ENCODE measurements at places on chromosomes 7 and 10. TPM values are rescaled to one million over a fixed set of nuclear protein-coding genes. Genes with fewer than 3 reads are reported as not detected.

DNA sequence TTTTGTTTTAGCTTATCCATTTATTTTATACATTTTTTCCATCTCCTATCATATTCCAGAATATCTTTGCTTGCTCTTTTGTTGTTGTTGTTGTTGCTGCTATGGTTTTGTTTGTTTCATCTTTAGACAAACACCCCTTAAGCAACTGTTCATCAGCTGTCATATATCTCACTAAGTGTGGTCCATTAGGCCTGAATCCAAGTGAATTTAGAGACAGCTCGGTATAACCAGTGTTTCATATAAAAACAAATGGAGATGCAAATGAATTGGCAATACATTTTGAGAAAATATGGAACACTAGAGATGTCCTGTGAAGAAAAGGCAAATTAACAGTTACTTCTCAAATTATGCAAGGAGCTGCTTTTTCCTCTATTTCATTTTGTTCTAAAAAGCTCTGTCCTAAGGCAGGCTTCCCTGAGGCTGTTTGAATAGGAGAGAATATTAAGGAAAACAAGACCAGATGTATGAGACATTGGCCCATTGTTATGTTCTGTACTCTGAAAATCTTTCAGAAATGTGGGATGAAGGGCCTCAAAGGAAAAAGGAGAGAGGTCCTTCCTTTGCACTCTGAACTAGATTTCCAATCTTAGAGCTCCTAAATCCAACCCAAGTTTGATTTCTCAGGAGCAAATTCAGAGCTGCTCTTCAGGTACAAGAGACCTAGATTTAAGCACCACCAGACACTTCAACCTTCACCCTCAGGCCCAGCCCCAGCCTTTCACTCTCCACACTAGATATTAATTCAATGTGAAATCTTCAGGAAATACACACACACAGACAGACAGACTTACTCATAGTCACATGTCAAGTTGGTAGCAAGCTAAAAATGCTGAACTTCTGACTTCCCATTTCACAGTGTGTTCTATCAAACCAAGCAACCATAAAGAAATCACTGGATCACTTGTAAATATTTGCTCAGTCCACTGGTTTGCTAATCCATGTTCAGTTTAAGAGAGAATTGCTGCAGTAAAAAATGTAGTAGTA is 5.4 kb downstream of the TFEC start:
- no peak for DNase-seq
- peak overlapping the region; percentile 60 for H3K27ac ChIP-seq

- H3K36me3 ChIP-seq: no peaks in the 10 kb centered on the region
- no peak for DNase-seq
- H3K4me3 ChIP-seq: no peak overlapping the region
- H3K27me3 ChIP-seq: no peaks in the 10 kb centered on the region
These were observed 316.8 kb upstream of the STEAP1 start for GRCh38 chr7:89837515-89837914.

GRCh38 chr10:71486484-71487114 is 89.9 kb downstream of the CDH23 start:
- no peak for DNase-seq
- no peaks in the 10 kb centered on the region for H3K36me3 ChIP-seq
- H3K27me3 ChIP-seq: no peaks in the 10 kb centered on the region
- no peak overlapping the region for H3K27ac ChIP-seq
- no peaks in the 10 kb centered on the region for H3K4me1 ChIP-seq
- no peak overlapping the region for H3K4me3 ChIP-seq

DNA sequence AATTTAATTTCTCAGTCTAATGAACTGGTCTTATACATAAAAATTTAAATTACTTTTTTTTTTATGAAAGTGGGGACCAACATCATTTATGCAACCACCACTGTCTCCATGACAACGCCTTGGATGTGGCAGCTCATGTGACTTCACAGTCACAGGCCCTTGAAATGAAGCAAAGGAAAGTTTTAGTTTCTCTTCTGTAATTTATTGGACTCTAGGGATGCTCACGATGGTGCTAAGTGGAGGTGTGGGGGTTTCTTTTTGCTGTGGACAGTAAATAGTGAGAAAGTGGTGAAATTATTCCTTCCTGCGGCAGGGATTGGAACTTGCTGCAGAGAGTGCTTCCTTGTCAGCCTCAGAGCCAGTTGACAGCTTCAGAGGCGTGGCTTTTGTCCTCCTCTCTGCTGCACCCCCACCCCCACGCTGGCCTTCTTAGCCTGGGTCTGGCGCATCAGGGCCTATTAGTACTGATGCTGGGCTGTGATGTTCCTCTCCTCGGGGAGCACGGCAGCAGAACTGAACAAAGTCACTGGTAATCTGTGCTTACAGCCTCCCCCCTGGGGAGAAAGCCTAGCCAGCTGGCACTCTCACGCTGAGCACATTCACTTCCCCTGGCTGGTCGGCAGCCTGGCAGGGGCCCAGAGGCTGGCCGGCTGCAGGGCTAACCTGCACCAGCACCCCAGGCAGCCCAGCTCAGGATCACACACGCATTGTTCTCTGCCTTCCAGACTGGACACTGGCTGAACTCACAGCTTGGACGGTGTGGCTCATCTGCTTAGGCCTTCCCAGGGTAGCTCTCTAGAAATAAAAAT is 517.5 kb upstream of the GALNT17 start:
- H3K36me3 ChIP-seq: no peaks in the 10 kb centered on the region
- no peaks in the 10 kb centered on the region for H3K27me3 ChIP-seq
- no peak overlapping the region for H3K4me3 ChIP-seq
- no peaks in the 10 kb centered on the region for H3K4me1 ChIP-seq
- no peak for DNase-seq
- no peak overlapping the region for H3K27ac ChIP-seq

DNA sequence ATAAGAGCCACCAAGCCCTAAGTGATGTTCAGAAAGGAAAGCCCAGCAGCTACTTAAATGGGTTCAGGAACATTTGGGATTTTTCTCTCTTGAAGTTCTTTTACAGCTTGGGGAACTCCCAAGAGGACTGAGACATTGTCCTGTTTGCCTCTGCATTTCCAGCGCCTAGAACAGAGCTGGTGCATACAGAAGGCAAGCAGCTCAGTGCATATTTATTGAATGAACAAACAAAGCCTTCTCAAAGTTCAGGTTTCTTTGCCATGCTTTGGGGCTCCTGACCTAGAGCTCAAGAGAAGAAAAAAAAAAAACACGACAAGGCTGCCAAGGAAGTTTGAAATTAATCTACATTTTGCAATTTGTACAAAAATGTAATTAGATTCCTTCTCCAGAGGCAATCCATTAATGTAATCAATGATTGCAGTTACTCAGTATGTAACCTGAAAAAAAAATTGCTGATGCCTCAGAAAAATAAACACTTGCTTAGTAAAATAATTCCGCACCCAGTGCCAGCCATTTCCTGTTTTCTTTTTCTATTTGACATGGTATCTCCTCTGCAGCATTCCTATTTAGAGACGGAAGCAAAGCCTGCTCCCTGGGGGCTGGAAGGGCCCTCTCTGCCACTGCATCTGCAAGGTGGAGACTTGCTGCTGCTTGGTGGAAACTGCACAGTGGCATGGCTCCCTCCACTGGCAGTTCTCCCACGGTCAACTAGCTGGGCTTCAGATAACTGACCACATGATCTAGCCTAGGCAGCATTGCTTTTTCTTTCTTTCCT is 157.3 kb downstream of the TMEM178B start:
- H3K4me3 ChIP-seq: no peak overlapping the region
- DNase-seq: no peak
- no peaks in the 10 kb centered on the region for H3K36me3 ChIP-seq
- no peaks in the 10 kb centered on the region for H3K27me3 ChIP-seq
- H3K4me1 ChIP-seq: no peaks in the 10 kb centered on the region

DNA sequence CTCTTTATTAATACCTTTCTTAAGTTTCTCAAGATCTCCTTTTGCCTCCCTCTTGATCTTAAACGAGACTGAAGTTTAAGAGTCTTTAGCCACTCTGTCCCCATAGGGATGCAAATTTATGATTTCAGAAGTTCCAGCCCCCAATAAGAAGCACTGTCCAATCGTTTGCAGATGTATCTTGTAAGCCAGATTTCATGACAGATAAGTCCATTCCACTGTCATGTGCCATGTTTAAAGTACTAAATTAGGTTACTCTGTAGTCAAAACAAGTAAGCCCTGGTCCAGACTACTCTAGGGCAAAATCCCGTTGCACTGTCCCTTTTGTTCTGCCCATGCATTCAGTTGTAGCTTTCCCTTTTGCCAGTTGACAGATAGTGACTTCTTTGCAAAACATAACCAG is 157.2 kb upstream of the KAT6B start:
- peaks cover 6% of the 10 kb centered on the region for H3K36me3 ChIP-seq
- no peaks in the 10 kb centered on the region for H3K27me3 ChIP-seq
- no peak overlapping the region for H3K4me3 ChIP-seq
- DNase-seq: no peak

- H3K36me3 ChIP-seq: no peaks in the 10 kb centered on the region
- no peaks in the 10 kb centered on the region for H3K27me3 ChIP-seq
- H3K4me1 ChIP-seq: peaks cover 58% of the 10 kb centered on the region
- no peak overlapping the region for H3K4me3 ChIP-seq
These were observed 8.6 kb downstream of the FBXW4 start for GRCh38 chr10:101686133-101686925.

GRCh38 chr7:139078399-139078798 is 31.1 kb downstream of the ZC3HAV1 start:
- H3K36me3 ChIP-seq: peaks cover 89% of the 10 kb centered on the region
- no peak overlapping the region for H3K27ac ChIP-seq
- DNase-seq: no peak

GRCh38 chr10:43846187-43846680 is 197.6 kb upstream of the ZNF32 start:
- no peaks in the 10 kb centered on the region for H3K36me3 ChIP-seq
- no peaks in the 10 kb centered on the region for H3K27me3 ChIP-seq
- DNase-seq: no peak
- H3K27ac ChIP-seq: peak overlapping the region; percentile 80

DNA sequence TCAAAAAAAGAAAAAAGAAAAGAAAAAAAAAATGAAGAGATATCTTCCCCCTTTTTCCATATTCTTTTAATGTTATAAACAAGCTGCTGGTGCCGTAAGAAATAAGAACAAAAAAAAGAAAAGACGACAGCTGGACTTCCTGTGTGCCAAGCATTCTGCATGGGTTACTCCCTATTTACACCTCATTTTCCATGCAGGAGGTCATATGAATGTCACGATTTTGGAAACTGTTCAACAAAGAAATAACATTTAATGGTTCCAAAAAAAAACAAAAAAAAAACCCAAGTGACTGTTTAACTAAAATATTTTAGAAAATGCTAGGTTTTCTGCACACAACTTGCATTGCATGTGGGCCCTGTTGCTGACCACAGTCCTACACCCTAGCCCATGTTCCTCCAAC is 159.3 kb downstream of the TNS3 start:
- peak; percentile 3 for DNase-seq
- no peak overlapping the region for H3K4me3 ChIP-seq
- no peaks in the 10 kb centered on the region for H3K27me3 ChIP-seq
- H3K27ac ChIP-seq: no peak overlapping the region
- peaks cover 5% of the 10 kb centered on the region for H3K4me1 ChIP-seq

GRCh38 chr7:127151379-127151778 is 101.4 kb downstream of the GRM8 start:
- H3K4me3 ChIP-seq: no peak overlapping the region
- H3K36me3 ChIP-seq: no peaks in the 10 kb centered on the region
- H3K4me1 ChIP-seq: no peaks in the 10 kb centered on the region
- H3K27ac ChIP-seq: no peak overlapping the region

DNA sequence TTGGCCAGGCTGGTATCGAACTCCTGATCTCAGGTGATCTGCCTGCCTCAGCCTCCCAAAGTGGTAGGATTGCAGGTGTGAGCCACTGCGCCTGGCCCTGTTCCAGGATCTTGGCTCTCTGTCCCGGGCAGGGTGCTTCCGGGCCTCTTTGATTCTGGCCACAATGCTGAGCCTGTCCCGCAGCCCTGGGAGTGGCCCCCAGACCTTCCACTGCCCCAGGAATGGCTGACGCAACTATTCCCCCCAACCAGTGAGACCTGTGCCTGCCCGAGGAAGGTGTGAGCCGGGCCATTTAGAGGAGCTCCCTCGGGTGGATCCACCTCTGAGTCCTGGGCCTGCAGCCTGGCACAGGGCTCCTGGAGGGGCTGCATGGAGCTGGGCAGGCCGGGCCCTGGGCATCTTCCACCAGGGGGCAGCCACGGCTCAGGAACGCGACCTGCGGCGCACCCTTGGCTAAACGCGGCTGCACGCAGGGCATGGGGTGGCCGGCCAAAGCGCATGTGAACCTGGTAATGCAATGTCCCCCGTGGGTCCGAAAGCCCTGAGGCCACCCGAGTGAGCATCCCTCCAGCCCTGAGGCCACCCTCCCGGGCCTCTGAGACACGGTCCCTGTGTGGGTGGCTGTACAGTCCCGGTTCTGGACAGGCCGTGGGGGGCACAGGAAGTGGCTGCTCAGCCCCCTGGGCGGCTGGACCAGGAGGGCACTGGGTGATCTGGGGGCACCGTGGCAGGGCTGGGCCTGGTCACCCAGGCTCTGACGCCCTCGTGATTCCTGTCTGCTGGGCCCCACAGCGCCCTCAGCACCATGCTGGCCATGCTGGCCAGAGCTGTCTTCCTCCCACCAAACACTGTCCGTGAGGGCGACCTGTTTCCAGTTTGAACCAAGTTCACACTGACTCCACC is 24.8 kb downstream of the GRIFIN start:
- H3K36me3 ChIP-seq: no peaks in the 10 kb centered on the region
- no peaks in the 10 kb centered on the region for H3K27me3 ChIP-seq
- peaks cover 17% of the 10 kb centered on the region for H3K4me1 ChIP-seq

- DNase-seq: no peak
- H3K4me3 ChIP-seq: no peak overlapping the region
- no peaks in the 10 kb centered on the region for H3K36me3 ChIP-seq
- H3K27ac ChIP-seq: no peak overlapping the region
- H3K4me1 ChIP-seq: no peaks in the 10 kb centered on the region
These were observed 266.2 kb downstream of the CREB5 start for GRCh38 chr7:28678431-28678965.

- no peak overlapping the region for H3K27ac ChIP-seq
- H3K27me3 ChIP-seq: no peaks in the 10 kb centered on the region
- H3K4me3 ChIP-seq: no peak overlapping the region
- DNase-seq: no peak
These were observed 474.6 kb downstream of the GRM8 start for GRCh38 chr7:126778101-126778500.

GRCh38 chr10:28087661-28088351 is 88.9 kb upstream of the ODAD2 start:
- no peaks in the 10 kb centered on the region for H3K4me1 ChIP-seq
- no peak overlapping the region for H3K4me3 ChIP-seq
- H3K36me3 ChIP-seq: no peaks in the 10 kb centered on the region
- no peak for DNase-seq
- H3K27ac ChIP-seq: no peak overlapping the region

GRCh38 chr7:55520426-55521140 is 51.7 kb downstream of the VOPP1 start:
- no peak overlapping the region for H3K27ac ChIP-seq
- H3K4me1 ChIP-seq: no peaks in the 10 kb centered on the region
- no peaks in the 10 kb centered on the region for H3K27me3 ChIP-seq
- no peak overlapping the region for H3K4me3 ChIP-seq
- no peak for DNase-seq
- no peaks in the 10 kb centered on the region for H3K36me3 ChIP-seq

- no peak overlapping the region for H3K27ac ChIP-seq
- H3K4me1 ChIP-seq: peaks cover 6% of the 10 kb centered on the region
- DNase-seq: no peak
- no peaks in the 10 kb centered on the region for H3K27me3 ChIP-seq
- no peak overlapping the region for H3K4me3 ChIP-seq
These were observed 20.3 kb upstream of the RNF32 start for GRCh38 chr7:156620291-156620675.

Gene TM9SF3
- 106 TPM for total RNA-seq

Gene ZNF467
- 41.2 TPM for total RNA-seq

Gene NPC1L1
- 0.30 TPM for total RNA-seq

Gene MINDY4
- 35.0 TPM for total RNA-seq

Gene HMX2
- not detected for total RNA-seq

Gene WDR37
- total RNA-seq: 31.4 TPM

Gene LDB3
- total RNA-seq: 0.76 TPM

Measured in upper lobe of left lung (tissue), 6 donors.